ENCODE measurements at places on chromosomes 4 and X. TPM values are rescaled to one million over a fixed set of nuclear protein-coding genes. Genes with fewer than 3 reads are reported as not detected.

- H3K4me1 ChIP-seq, result no peaks in the 10 kb centered on the region
- H3K27me3 ChIP-seq, result no peaks in the 10 kb centered on the region
Observed at GRCh38 chr4:25878676-25879075, 15.9 kb upstream of the SEL1L3 start.

DNA sequence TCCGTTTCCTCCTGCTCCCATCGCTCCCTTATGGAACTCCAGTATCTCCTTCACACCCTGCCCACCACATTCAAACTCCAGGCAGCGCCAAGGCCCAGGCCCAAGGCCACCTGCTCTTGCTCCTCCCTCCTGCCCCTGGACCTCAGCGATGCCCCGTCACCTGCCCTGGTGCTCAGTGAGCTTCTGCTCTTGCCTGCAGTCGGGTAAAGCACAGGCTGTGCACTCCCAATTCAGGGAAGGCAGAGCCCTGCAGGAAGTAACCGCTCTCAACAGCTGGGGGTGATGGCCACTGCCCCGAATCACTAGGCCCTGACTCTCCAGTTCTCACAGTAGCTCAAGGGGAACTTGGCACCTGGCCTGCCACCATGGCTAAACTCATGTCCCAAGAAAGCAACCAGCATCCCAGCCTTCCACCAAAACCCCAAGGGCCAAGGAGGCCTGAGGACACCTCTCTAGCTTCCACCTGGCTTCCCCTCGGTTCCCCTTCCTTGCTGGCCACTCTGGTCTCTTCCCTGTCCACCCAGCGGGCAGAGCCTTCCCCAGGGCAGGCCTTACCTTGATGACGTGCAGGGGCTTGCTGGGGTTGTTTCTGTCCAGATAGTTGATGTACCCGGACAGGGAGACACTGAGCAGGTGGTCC is 29.3 kb downstream of the WDR1 start:
- H3K27ac ChIP-seq, result no peak overlapping the region
- no peak for DNase-seq

GRCh38 chrX:138011468-138011867 is 445.5 kb downstream of the ZIC3 start:
- DNase-seq, result no peak
- H3K27ac ChIP-seq, result no peak overlapping the region
- no peaks in the 10 kb centered on the region for H3K4me1 ChIP-seq
- no peaks in the 10 kb centered on the region for H3K27me3 ChIP-seq
- H3K4me3 ChIP-seq, result no peak overlapping the region

DNA sequence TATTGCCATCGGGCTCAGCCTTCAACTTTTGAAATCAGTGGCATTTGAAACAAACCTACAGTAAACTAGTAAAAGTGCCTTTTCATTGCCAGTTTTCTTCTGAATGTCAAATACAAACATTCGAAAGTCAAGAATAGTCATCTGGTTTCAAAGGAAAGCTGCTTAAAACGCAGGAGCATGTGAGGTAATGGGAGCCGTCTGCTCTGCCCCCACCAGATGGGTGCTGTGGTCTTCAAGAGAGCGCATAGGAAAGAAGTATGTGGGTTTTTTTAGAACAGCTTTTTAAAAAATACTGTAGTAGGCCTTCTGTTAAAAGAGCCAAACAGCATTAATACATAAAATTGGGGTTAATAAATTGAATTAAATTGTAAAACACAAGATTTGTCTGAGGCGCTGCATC is 88.6 kb downstream of the STOX2 start:
- no peaks in the 10 kb centered on the region for H3K36me3 ChIP-seq
- no peak for DNase-seq
- H3K4me3 ChIP-seq, result no peak overlapping the region
- peaks cover 34% of the 10 kb centered on the region for H3K4me1 ChIP-seq

Gene TMPRSS11F
- not detected for total RNA-seq

Measured in right atrium auricular region (tissue), 2 donors.